ENCODE measurements at places on chromosomes 7 and 10. TPM values are rescaled to one million over a fixed set of nuclear protein-coding genes. Genes with fewer than 3 reads are reported as not detected.

GRCh38 chr10:24617771-24618396 is 105.8 kb downstream of the ARHGAP21 start:
- H3K36me3 ChIP-seq: no peaks in the 10 kb centered on the region
- H3K4me1 ChIP-seq: peaks cover 18% of the 10 kb centered on the region
- H3K4me3 ChIP-seq: no peak overlapping the region
- DNase-seq: peak; percentile 22
- no peaks in the 10 kb centered on the region for H3K27me3 ChIP-seq
- H3K27ac ChIP-seq: no peak overlapping the region

GRCh38 chr7:779480-779879 is 52.4 kb upstream of the PRKAR1B start:
- H3K27me3 ChIP-seq: no peaks in the 10 kb centered on the region
- no peaks in the 10 kb centered on the region for H3K4me1 ChIP-seq
- H3K4me3 ChIP-seq: no peak overlapping the region
- peaks cover 31% of the 10 kb centered on the region for H3K36me3 ChIP-seq
- H3K27ac ChIP-seq: no peak overlapping the region

DNA sequence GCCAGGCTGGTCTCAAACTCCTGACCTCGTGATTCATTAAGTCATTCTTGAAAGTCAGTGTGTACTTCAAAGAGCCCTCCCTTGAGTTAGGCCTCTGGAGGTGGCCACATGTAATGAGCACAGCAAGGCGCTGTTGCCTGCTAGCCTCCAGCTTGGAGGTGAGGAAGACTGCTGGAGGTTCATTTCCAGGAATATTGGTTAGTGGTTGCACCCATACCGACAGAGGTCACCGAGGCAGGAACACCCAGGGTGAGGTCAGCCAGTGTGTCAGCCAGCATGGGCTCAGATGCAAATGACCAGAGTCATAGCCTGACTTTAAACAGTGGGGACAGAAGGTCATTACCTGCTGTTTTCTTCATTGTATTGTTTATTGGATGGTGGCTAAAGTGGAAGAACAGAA is 85.0 kb downstream of the PLPP4 start:
- H3K36me3 ChIP-seq: no peaks in the 10 kb centered on the region
- H3K4me1 ChIP-seq: no peaks in the 10 kb centered on the region
- no peak overlapping the region for H3K27ac ChIP-seq
- no peak for DNase-seq
- H3K27me3 ChIP-seq: no peaks in the 10 kb centered on the region
- H3K4me3 ChIP-seq: no peak overlapping the region

Gene PLPP4
- total RNA-seq: not detected

Gene CLRN3
- total RNA-seq: not detected

- H3K36me3 ChIP-seq: no peaks in the 10 kb centered on the region
- H3K27me3 ChIP-seq: peaks cover 34% of the 10 kb centered on the region
- H3K4me3 ChIP-seq: no peak overlapping the region
- DNase-seq: no peak
- H3K27ac ChIP-seq: no peak overlapping the region
Observed at GRCh38 chr7:148620749-148621359, 30.3 kb downstream of the C7orf33 start.

DNA sequence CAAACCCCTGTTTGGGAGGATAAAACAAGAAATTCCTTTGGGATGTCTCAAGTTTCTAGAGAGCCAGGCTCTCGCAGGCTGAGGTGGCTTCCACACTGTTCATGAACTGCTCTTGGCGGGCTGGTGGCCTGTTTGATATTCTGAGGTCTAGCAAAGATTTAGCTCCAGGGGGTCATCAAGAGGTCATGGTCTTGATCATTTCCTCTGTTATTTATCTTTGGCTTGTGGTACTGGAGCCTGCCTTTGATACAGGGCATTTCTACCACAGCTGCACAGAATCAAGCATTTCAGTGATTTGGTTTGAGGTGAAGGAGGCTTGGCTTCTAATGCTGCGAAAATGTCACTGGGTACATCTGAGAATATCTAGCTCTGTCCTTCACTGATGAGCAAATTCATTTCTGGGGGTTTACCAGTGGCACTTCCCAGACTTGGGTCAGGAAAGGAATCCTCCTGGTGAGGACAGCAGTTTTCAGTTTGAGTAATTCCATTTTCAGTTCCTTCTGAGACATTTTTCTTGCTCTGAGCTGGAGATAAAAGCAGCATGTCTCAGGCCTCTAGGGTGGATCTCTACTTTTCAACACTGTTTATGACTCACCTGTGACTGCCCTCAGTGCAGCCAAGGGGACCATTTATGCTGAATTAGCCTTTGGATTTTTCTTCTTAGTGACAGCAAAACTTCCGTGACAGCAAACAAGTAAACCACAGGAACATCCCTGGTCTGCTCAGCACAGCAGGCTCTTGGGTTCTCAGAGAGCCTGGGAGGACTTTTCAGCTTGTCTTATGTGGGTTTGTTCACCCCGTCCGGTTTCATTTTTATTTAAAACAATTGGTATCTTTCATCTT is 312.0 kb downstream of the RNLS start:
- H3K36me3 ChIP-seq: no peaks in the 10 kb centered on the region
- H3K4me1 ChIP-seq: peaks cover 41% of the 10 kb centered on the region
- no peaks in the 10 kb centered on the region for H3K27me3 ChIP-seq
- H3K4me3 ChIP-seq: no peak overlapping the region

Gene SPACDR
- 1.0 TPM for total RNA-seq

DNA sequence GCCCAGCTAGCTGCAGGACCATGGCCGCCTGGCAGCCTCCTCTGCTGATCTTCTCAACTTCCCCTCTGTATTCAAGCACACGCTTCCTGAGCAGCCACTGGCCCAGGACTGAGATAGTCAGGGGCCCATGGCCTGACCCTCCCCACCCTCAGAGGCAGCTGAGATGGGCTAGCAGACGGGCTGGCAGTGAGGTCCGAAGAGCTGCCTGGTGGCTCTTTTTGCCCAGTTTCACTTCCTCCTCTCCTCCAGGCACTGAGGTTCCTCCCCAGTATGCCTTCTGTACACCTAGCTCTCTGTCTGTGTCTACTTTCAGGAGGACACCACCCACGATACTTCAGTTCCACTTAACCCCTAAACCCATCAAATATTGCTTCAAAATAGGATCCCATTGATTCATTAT is 395.6 kb downstream of the TNS3 start:
- no peaks in the 10 kb centered on the region for H3K4me1 ChIP-seq
- no peak overlapping the region for H3K27ac ChIP-seq
- H3K36me3 ChIP-seq: no peaks in the 10 kb centered on the region
- H3K4me3 ChIP-seq: no peak overlapping the region
- no peak for DNase-seq
- H3K27me3 ChIP-seq: no peaks in the 10 kb centered on the region

GRCh38 chr7:150979713-150980390 is 1.7 kb upstream of the KCNH2 start:
- no peak overlapping the region for H3K27ac ChIP-seq
- no peak overlapping the region for H3K4me3 ChIP-seq
- peaks cover 19% of the 10 kb centered on the region for H3K4me1 ChIP-seq
- DNase-seq: no peak
- peaks cover 78% of the 10 kb centered on the region for H3K27me3 ChIP-seq
- no peaks in the 10 kb centered on the region for H3K36me3 ChIP-seq

- no peak for DNase-seq
- H3K4me1 ChIP-seq: peaks cover 8% of the 10 kb centered on the region
- H3K27me3 ChIP-seq: no peaks in the 10 kb centered on the region
- H3K36me3 ChIP-seq: no peaks in the 10 kb centered on the region
- H3K27ac ChIP-seq: no peak overlapping the region
Observed at GRCh38 chr7:157431173-157431950, 94.6 kb downstream of the DNAJB6 start.

- DNase-seq: no peak
- no peaks in the 10 kb centered on the region for H3K27me3 ChIP-seq
- H3K4me1 ChIP-seq: peaks cover 7% of the 10 kb centered on the region
- H3K36me3 ChIP-seq: no peaks in the 10 kb centered on the region
- H3K4me3 ChIP-seq: no peak overlapping the region
Observed at GRCh38 chr7:12138421-12138820, 72.7 kb upstream of the TMEM106B start.

Gene CAMK1D
- total RNA-seq: 15.4 TPM

DNA sequence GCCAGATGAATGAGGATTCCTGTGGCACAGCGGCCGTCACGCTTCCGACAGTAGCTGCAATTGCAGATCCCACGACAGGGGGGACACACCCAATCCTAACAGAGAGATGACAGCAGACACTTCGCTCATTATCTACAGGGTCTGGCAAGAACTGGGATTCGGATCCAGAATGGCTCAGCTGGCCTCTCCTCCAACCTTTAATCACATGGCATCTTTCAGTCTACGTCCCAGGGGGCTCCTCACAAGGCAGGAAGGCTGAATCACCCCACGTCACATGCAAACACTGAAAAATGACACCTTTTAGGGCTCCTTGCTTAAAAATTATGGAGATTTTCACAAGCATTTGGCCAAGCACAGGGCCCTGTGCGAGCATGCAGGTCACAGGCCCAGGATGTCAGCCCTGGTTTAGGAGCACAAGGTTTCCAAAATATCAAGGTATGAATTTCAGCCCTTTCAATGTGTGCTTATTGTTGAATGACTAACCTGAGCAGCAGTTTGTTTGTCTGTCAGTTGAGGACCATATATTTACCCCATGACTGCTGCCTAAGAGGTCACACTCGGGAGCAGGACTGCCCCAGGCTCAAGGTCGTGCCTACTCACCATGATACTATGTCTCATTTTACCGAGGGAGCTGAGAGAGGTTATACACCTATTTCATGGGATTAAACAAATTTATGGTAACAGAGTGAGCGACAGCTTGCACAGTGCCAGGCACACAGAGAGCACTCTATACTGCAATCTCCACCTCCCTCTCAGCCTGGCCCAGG is 42.5 kb downstream of the CDCA7L start:
- no peak overlapping the region for H3K27ac ChIP-seq
- no peak for DNase-seq
- H3K4me1 ChIP-seq: peaks cover 11% of the 10 kb centered on the region
- H3K4me3 ChIP-seq: no peak overlapping the region
- peaks cover 61% of the 10 kb centered on the region for H3K36me3 ChIP-seq

Gene TAS2R41
- total RNA-seq: not detected

Gene FKBP6
- not detected for total RNA-seq
